ENCODE measurements at places on chromosomes 1 and 21.

GRCh38 chr1:238063454-238063853 is 172.7 kb upstream of the ZP4 start:
- DNase-seq, result peak; percentile 79

- DNase-seq, result no peak
These were observed 149.3 kb downstream of the HUNK start for GRCh38 chr21:32022146-32022545.

DNA sequence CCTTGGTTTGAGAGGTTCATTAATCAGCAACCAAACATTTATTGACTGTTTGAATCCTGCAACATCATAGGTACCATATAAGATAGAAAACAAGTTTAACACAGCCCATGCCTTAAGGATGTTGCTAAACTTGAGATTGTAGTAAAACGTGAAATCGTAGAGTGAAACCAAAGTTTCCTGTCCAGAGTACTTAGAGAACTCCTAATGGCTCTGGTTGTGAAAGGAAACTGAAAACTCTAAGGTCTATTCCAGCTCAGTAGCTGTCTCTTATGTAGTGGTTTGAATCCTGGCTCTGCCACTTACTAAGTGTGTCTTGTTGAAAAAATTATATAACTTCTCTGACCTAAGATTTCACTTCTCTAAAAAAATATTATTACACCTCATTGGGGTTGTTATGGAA is 310.9 kb downstream of the NTNG1 start:
- no peak for DNase-seq

DNA sequence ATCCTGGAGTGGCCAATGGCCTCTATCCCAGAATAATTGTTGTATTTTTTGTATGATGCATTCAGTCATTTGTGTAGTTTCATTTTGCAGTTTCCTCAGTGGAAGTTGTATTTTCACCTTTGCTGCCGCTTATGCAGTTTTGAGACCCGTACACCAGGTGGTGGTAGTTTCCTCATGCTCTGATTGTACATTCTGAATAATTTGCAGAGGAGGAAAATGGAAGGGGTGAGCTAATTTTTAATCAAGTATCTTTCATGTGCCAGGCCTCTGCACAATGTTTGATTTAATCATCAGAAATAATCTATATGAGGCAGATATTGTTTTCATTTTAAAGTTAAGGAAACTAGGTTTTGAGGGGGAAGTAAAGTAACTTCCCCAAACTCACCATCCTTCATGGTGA is 29.5 kb downstream of the HLX start:
- peak; percentile 16 for DNase-seq

GRCh38 chr1:90729504-90730242 is 12.6 kb upstream of the BARHL2 start:
- DNase-seq, result no peak

- DNase-seq, result no peak
These were observed 54.6 kb upstream of the ACTRT2 start for GRCh38 chr1:2966449-2967328.

DNA sequence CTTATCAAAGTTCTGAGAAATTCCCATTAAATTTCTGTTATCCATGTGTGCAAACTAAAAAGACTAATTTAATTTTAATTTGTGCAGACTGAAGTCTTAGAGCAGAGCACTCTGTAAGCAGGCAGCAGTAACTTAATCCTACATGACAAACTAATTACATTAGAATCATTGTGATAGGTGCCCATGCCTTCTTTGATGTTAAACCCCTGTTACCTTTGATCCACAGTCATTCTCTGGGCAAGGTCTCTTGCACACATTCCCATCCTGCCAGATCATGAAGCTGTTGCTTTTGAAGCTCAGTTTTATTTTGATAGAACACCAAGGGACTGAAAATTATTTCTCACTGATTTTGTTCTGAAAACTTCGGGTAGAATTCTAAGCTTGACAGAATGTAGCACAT is 77.2 kb downstream of the BCAR3 start:
- DNase-seq, result no peak

Measured in EL (cell line).